ENCODE measurements at places on chromosomes 3 and 15.

DNA sequence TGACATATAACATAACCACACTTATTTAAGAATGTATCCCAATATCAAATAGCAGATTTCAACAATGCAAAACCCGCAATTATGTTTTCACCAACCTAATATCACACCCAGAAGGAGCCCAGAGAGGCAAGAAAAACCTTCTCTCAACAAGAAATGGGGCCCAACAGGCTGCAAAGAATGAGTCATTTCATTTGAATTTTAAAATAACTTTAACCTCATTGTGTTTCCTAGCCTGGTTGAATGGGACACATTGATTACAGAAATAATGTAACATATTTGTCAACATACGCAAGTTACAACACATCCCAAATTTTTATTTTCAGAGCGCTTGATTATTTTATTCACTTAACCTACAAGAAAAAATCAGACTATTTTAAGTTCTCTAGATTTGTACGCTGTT, 365.1 kb upstream of the SLCO3A1 start:
- DNase-seq: no peak

DNA sequence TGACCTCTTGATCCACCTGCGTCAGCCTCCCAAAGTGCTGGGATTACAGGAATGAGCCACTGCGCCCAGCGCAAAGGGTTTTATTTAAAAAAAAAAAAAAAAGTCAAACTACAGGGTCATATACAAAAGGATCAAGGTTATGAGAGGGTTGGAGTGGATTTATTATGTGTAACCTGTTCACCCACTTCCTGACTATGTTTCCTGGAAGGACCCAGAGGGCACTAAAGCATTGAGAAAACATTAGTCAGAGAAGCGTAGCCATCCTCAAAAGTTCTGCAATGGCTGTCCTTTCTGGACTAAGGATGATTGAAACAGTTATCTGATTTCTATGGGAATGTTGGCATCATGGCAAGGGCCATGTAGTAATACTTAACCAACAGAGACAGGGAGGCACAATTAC, 7.3 kb upstream of the SCAPER start:
- DNase-seq: no peak

- DNase-seq: no peak
Observed at GRCh38 chr3:171748064-171748924, 62.0 kb downstream of the PLD1 start.

DNA sequence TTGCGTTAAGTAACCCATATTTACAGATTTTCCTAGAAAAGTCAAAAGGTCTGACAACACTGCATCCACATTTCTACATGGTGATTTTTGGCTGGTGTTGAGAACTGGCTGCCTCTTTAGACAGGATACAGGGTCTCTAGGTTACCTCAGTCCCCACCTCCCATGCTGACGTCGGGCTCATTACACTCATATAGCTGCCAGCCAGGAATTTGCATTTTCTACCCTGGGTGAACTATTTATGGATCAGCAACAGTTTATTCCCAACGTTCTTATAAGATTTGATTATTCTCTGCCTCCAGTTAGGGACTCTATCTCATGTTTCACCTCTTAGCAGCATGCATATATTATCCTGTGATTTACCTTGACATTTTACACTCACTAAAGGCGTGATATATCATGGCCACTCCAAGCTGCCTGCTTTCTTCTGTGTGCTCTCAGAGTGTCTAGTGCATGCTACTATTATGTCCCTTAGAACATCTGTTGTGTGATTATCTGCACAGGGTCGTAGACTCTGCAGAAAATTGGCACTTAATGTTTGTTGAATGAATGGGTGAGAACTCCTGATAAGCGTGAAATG, 49.0 kb downstream of the CLDN11 start:
- no peak for DNase-seq

DNA sequence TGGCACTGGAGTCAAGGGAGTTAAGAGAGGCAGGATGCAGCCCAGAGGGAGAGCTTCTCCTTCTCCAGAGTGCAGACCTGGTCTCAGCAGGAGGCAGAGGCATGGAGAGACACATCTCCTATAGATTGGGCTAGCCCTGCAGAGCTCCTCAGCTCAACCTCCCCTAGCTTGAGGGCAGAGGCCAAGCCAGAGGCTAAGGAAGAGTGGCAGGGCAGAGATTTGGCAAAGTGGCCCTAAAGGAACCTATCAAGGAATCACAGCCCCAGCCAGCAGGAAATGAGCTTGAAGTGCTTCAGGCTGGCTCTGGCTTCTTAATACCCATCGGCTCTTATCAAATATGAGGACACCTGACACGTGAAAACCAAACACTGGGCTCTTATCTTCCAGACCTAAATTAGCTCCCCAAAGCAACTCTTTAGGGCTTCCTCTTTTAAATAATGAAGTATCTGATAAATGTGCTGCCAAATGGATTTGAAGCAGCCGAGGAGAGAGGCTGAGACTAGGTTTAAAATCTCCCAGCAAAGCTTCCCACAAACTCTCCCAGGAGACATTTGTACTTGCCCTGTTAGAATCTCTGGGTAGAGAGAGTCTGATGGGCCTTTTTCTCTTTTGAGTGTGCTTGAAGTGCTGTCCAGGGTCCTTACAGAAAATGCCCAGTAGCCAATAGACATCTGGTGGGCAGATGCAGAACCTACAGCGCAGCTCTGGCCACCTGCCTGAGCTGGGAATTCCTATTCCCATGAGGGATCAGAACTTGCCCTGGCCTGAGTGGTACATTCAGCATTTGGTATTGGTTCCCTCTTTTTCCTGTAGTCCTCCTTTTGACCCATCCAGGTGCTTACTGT, 271.4 kb downstream of the CLSTN2 start:
- DNase-seq: no peak

DNA sequence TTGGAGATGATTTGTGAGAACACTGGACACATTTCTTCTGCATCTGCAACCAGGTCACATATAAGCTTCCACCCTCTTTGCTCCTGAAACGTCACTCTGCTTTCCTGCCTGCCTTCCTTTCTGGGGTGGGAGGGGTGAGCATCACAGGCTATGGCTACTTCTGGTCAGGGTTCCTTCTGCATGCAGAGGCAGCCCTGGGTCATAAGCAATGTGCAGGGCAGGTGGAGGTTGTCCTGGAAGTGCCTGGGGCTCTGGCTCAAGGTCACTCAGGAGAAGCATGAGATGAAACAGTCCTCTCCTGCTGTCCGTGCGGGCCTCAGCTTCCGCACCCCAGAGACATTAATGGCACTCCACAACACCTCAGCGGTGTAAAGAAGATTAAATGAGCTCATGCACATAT, 15.1 kb downstream of the SLC6A20 start:
- DNase-seq: no peak

GRCh38 chr3:175893566-175893965, 1034.4 kb downstream of the NAALADL2 start:
- no peak for DNase-seq

DNA sequence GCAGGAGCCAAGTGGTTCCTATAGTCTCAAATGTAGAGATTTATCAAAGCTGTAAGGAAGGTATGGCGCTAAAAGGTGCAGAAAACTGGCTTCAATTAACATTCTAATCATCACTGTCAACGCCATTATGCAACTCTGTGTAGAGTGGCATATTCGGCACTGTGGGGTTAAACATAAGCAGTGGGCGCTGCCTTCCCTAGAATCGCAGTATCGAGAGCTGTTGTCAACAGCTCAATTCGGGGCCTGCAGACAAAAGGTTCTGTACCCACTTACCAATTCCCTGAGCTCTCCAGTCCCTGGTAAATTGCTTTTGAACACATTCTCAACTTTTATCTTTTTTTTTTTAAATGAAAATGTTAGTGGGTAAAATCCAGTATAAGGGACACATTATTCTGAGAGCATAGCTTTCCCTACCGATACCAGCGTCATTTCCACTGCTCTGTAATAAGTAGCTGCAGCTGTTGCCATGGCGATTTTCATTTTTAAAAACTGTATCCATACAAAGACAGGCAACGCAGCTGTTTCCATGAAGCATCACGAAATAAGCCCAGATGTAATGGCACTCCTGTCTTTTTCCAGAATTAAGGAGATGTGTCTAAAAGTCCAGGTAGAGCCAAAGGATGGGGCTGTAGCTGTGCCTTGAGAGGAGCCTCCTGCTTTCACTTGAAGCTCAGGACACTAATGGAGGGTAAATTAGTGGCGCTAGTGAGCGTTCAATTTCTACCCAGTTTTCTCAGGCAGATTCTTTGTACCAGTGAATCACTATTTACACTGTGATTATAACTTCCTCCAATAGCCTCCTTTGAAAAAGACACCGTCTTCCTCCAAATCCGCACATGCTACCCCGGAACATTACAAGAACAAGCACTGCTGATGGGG, 250.3 kb downstream of the SLC9A9 start:
- no peak for DNase-seq

- no peak for DNase-seq
Observed at GRCh38 chr15:91872356-91873137, 19.0 kb downstream of the SLCO3A1 start.

DNA sequence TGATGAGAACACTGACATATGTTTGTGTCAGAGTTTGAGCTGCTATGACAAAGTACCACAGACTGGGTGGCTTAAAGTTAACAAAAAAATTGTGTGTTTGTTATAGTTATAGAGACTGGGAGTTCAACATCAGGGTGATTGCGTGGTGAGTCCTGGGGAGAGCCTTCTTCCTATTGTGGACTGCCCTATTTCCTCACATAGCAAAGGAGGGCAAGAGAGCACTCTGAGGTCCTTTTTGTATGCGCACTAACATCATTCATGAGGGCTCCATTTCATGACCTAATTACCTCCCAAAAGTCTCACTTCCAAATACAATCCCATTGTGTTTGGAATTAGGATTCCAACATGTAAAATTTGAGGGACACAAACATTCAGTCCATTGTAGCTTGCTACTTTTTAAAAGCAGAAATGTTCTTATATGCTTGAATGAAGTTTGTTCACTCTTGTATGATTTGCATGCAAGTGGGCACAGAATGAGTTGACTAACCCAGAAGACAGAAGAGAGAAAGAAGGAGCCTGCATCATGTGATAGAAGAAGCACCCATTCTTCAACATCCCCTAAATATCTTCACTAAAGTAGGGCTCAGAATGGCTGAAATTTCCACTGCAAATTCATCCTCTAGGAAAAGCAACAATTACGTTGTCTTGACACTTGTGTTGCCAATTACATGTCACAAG, 18.9 kb upstream of the ALCAM start:
- no peak for DNase-seq

DNA sequence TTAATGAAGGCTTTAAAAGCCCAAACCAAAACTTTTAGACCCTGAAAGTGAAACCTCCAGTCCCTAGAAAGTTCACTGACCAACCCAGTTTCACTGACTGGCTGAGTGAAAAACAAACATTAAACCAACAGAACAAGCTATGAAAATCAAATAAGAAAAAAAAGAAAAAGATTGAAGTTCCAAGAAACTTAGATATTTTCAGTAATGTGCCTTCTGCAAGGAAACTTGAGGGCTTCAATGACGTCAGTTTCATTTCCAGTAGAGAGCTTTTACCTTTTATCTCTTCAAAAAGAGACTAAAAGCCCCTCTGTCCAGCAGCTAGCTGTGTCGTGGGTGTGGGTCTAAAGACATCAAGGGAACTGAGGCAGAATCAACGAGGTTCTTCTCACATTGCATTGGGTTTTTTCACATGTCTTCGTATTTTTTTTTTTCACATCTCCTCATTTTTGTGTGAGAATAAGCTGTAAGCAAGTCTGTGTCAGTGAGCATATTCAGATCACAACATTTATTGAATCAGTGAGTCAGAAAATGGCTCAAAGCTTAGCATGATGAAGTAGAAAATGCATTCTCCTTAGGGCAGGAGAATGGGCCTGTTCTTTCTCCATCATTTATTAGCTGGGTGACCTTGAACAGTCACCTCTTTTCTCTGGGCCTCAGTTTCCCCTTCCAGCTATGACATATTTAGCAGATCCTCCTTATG, 54.8 kb upstream of the BCL6 start:
- no peak for DNase-seq

DNA sequence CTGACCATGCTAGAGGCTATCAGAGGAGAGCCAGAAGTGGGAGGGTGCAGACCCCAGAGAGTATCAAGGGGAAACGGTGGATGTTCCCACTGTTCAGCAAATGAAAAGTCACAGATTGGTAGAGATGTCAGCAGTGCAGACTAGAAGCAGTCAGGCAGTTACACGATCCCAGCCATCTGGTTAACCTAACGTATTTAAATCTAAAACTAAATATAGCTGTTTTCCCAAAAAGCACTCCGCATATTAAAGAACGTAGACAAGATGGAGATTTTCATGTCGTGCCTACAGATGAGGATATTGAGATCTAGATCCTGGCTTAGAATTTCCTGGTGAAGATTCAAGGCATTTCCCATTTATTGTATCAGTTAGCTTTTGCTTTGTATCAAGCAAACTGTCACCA, 25.2 kb downstream of the PXYLP1 start:
- DNase-seq: no peak

GRCh38 chr3:132606085-132606484, 9.0 kb downstream of the ACKR4 start:
- DNase-seq: no peak
